ENCODE measurements at places on chromosomes 3 and 15.
A peak's percentile ranks its signal among the peaks of the same experiment; 100 is the strongest.

DNA sequence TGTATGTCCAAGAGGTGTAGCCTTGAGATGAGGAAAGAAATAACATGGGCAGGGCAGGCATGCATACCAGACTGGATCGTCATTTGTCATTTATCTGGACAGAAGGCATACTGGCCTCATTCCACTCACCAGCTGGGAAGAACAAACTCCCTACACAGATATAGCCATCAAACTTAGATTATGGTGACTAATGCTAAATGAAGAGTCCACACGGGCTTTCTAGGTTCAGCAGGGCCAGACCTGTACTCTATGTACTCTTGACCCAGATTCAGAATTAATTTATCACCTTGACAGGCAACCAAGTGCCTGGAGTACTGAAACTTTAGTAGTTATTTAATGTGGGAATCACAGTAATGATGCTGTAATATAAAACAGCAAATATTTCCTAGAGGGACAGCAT, 164.3 kb upstream of the IL12A start:
- DNase-seq: peak; percentile 92

DNA sequence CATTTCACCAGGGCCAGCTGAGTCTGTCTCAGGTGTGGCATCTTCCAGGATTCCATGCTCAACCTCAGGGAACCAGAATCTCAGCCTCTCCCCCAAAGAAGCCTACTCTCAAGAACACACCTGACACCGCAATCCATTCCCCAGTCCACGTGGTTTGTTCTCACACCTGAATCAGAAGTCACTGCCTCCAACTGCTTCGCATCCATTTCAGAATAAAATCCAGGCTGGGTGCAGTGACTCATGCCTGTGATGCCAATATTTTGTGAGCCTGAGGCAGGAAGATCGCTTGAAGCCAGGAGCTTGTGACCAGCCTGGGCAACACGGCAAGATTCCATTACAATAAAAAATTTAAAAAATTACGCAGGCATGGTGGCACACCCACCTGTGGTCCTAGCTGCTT, 212.2 kb downstream of the FOXP1 start:
- DNase-seq: no peak

DNA sequence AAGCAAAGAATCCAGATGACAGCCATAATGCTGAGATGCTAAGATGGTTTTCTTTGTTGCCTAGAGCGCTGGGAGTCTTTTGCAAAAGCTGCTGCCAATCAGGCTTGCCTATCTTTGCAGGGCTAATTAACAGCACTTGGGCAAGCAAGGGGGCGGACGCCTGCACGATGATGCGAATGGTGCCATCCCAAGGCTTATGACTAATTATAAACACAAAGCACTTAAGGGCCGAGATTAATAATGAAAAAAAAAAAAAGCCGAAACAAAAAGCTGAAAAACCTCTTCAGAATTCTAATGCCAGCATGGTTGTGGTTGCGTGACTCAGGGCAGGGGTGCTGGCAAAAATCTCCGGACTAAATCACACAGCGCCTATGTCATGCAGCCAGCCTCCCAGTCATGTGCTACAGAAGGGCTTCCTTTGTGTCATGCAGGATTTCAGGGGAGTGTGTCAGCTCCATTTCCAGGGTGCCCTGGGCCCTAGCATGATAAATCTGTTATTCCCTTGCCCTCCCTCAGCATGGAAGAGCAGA, 185.0 kb upstream of the ANKRD28 start:
- DNase-seq: peak; percentile 95

- DNase-seq: no peak
Measured at GRCh38 chr3:139491966-139492365, 15.7 kb upstream of the RBP2 start.

- no peak for DNase-seq
Measured at GRCh38 chr3:2826453-2826852, 283.7 kb downstream of the IL5RA start.

DNA sequence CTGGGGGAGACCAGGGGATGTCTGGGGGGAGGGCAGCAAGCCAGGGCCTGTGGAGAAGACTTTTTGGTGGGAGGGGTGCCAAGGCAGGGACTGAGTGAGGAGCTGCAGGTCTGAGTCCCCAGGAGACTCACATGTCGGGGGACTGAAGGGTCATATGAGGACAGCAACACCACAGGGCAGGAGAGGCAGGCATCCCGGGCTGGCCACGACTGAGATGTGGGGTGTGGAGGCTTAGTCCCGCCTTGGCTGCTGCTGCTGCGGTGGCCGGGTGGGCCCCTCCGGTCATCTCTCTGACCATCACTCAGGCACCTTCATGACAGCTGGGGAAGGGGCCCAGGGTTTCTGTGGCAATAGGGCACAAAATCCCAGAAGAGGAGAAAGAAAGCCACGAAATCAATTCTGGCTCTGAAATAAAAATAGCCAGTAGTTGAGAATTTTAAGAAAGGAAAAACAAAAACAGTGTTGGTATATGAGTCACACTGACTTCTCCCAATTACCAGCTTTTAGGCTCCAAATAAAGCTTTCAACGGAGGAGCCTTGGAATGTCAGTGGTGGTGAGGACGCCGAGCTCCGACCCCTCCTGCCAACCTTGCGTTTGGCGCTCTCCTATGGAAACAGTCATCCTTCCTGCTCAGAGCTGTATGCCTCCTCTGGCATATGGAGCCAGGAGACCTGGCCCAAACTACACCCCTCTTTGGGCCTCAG, 52.9 kb upstream of the ITGA11 start:
- peak; percentile 89 for DNase-seq

DNA sequence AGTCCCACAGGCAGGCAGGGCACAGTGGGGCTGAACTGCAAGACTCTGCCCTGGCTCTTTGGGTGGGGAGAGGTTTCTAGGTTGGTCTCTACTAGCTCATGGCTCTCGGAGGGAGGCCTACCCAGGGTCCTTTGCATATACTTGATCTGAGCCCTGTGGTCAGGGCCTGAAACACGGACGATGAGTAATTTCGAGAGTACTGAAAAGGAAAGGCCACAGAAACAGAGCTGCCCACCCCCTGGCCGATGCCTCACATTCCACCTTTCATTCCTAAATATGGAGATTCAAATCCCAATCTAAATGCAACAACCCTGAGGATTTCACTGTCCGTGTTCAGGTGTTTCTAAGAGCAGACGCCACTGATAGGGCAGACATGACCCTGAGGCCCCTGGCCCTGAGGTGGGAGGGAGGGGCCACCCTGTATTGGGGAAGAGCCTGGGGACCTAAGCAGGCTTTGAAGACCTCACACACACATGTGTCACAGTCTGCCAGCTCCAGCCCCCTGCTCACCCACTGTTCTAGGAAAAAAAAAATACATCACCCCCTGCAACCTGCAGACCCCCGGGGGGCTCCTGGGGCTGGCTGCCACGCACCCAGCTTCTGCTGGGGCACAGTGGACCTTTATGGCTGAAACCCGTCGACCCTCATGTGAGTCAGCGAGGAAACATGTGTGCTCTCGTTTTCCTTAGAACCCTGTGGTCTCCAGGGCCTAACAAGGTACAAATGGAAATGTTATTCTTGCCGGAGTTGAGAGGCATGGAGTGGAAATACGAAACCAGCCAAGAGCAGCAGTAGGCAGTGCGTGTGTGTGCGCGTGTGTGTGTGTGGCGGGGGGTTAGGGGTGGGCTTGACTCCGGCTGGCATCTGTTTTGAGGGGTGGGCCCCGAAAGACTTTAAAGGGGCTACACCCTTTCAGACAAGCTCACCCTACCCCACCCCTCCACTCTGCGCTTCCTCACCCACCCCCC, 112.7 kb downstream of the CHSY1 start:
- DNase-seq: no peak

- no peak for DNase-seq
Measured at GRCh38 chr3:168091302-168091858, 4.3 kb downstream of the GOLIM4 start.

DNA sequence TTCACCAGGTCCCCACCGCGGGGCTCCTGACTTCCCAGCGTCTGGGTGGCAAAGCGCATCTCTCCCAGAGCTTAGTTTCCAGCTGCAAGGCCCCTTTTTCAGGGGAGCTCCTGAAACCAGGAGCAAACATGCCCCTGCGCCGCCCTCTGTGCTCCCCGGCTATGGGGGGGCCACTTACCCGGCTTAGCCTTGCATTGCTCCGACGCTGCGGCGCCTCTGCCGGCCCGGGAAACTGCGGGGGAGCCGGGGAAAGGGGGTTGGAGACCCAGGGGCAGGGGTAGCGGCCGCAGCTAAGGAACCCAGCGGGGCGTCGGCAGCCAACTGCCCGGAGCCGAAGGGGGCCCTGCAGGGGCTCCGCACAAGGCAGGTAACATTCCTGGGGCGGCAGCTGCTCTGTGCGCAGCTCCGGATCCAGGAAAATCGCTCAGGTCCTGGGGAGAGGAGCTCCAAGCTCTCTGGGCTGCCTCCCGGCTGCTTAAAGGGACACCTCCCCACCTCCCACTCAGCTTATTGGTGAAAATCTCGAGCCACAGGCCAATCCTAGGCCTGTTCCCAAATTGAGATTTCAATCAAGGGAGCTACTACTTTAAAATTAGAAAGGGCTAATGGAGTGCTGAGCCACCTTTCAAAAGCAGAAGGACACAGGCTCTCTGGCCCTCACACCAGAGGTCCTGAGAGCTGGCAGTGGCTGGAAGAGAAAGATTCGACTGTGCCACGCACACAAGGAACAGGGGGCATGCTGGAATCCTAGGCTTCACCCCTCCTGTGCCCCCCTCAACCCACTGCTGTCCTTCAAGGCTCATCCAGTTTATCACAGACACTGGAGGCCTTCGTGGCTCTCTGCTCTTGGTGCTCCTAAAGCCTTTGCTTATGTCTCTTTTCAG, 42.7 kb upstream of the PRICKLE2 start:
- peak; percentile 76 for DNase-seq

DNA sequence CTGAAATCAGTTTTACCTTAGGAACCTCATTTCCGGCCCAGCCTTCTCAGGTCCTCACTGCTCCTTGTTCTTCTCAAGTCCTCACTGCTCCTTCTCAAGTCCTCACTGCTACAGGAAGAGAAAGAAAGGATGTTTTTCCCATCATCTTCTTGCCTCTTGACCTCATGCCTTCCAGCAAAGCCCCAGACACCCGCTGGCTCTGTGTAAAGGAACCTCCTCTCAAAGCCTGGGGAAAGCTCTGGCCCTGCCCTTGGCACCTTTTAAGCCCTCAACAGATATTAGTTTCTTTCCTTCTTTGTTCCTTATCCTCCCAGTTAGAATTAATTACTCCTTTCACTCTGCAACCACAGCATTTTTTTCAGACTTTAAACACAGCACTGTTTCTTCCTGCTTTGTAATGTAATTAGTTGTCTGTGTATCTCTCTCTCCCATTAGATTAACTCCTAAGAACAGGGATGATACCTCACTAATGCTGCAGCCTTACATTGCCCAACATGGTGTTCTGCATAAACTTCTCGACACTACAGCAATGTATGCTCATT, 4.0 kb upstream of the WDR49 start:
- no peak for DNase-seq

- DNase-seq: no peak
Measured at GRCh38 chr3:37742574-37743212, 119.0 kb upstream of the CTDSPL start.

DNA sequence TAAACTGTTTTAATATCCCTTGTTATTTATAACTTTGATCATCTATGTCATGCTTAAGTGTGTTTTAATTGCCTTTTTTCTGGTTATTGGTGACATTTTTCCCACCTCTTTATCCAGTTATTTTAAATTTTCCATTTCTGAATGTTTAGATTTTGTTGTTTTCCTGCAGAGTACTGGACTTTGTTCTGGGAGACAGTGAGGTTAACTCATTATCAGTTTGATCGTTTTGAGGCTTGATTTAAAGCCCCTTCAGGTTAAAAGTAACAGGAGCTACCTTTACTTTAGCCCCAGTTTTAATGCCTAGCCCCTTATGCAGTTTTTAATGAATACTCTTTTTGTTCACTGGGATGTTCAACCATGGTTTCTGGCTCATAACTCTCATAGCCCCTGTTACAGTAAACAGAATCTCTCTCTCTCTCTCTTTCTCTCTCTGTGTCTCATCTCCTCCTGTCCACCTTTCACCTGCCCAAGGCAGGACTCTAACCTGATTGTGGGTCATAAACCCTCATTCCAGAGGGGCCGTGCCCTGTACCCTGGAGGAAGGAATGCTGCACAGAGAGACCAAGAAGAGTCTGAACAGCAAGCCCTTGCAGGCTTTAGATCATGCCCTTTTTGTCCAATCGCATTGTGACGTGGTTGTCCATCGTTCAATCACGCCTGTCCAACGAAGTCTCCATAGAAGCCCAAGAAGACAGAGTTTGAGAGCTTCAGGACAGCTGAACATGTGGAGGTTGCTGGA, 91.8 kb upstream of the WDR72 start:
- no peak for DNase-seq

GRCh38 chr15:57387564-57388076, 11.3 kb downstream of the CGNL1 start:
- DNase-seq: no peak

- no peak for DNase-seq
Measured at GRCh38 chr15:69697916-69698315, 245.3 kb downstream of the RPLP1 start.

DNA sequence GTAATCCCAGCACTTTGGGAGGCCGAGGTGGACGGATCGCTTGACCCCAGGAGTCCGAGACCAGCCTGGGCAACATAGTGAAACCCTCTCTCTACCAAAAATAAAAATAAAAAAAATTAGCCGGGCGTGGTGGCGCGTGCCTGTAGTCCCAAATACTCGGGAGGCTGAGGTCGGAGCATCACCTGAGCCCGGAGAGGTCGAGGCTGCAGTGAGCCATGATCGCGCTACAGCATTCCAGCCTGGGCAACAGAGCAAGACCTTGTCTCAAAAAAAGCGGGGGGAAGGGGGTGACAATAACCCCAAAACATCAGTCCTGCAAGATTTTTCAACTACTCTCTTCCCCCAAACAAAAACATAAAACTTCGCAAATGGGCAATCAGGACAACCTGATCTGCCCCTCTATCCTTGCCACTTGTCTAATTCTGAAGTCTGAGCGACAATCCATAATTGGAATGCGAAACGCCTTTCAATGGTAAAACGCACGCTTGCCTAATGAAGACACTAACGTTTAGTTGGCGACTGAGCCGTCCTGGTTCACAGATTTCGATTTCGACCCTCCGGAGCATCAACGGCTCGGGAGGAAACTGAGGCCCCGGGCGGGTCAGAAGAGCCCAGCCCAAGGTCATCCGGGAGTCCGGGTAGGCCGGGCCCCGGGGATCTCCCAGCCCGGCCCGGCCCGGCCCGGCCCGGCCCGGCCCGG, 868 bp downstream of the BTBD1 start:
- no peak for DNase-seq

DNA sequence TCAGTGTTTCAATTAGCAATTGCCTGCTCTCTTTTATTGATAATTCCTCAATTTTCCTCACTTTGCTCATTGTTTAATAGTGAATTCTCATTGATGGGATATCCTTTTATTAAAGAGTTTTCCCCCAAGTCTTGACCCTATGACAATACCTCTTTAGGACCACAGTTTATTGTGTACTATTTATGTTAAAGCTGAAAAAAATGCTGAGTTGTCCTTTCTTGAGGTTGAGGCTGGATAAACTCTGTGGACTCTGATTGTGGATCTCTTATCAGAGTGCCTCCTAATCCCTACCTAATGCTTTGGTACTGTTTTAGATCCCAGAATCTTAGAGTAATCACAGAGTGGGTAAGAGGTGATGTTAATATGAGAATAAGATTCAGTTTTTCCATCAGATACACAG, 416.3 kb upstream of the GBE1 start:
- no peak for DNase-seq

GRCh38 chr3:102124282-102124681, 275.0 kb downstream of the NFKBIZ start:
- DNase-seq: peak; percentile 39

All from AG08395 (cell line).